Fibroblast of lung (primary cell): ENCODE measurements at places on chromosomes 16 and 17.

DNA sequence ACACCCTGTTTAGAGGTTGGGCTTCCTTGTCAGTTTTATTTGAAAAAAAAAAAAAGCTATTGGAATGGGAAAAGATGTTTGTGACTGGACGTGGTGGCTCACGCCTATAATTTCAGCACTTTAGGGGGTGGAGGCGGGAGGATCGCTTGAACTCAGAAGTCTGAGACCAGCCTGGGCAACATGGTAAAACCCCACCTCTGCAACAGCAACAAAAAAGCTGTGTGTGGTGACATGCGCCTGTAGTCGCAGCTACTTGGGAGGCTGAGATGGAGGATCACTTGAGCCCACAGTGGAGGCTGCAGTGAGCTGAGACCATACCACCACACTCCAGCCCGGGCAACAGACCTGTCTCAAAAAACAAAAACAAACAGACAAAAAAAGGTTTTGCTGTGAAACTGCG lies 66.1 kb upstream of the SIAH1 start:
- H3K27ac ChIP-seq: no peak overlapping the region
- H3K27me3 ChIP-seq: no peaks in the 10 kb centered on the region
- H3K4me1 ChIP-seq: peaks cover 5% of the 10 kb centered on the region
- no peak for DNase-seq

DNA sequence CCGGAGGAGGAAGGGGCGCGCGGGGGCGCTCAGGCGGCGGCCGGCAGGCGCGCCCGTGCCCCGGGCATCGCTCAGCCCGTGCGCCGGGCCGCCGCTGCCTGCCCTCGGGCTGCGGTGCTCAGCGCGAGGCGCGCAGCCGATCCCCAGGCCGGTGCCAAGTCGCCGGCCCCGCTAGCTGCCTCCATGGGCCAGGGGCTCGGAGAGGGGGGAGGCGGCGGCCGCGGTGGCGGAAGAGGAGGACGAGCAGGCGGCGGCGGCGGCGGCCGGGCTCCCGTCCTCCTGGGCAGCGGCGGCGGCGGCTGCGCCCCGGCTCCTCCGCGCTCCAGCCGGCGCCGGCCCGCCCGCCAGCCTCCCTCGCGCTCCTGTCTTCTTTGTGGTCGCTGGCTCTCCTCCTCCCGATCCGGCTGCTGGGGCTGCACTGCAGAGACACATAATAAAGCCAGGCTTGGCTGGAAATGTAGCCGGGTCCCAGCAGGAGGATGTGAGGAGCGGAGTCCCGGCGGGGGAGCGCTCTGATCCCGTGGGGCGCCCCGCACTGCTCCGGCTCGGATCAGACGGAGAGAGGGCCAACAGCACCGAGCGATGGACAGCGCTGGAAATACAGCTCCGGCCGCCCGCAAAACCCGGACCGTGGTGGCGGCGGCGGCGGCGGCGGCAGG lies 889 bp upstream of the ZNF423 start:
- H3K4me1 ChIP-seq: no peaks in the 10 kb centered on the region
- peaks cover 23% of the 10 kb centered on the region for H3K27me3 ChIP-seq
- DNase-seq: peak; percentile 87
- no peaks in the 10 kb centered on the region for H3K36me3 ChIP-seq
- H3K4me3 ChIP-seq: peak overlapping the region; percentile 42

- no peak overlapping the region for H3K27ac ChIP-seq
- DNase-seq: no peak
- no peaks in the 10 kb centered on the region for H3K27me3 ChIP-seq
- no peaks in the 10 kb centered on the region for H3K36me3 ChIP-seq
Measured at GRCh38 chr17:71329310-71330098, 791.3 kb upstream of the SOX9 start.

DNA sequence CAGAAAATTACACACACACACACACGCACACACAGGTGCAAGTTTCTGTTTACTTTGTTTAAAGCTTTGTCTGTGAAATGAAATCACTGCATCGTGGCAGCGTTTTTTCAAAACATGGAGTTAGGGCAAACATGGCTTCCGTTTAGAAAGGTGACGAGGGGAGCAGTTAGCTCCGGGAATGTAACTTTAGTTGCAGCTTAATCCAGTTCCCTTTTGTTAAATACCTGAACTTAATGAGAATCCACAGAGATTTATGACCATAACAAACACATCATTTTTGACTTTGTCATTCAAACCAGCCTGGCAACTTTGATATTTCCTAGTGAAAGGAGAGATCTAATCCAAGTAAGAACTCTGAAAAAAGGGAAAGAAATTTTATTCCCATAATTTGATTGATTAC lies 12.1 kb downstream of the HS3ST3A1 start:
- DNase-seq: no peak
- H3K27ac ChIP-seq: peak overlapping the region; percentile 80
- H3K4me3 ChIP-seq: no peak overlapping the region
- no peaks in the 10 kb centered on the region for H3K36me3 ChIP-seq

- H3K4me3 ChIP-seq: no peak overlapping the region
- H3K27me3 ChIP-seq: no peaks in the 10 kb centered on the region
- no peak for DNase-seq
- H3K36me3 ChIP-seq: peaks cover 10% of the 10 kb centered on the region
Measured at GRCh38 chr16:27221576-27222248, 18.4 kb downstream of the KDM8 start.

DNA sequence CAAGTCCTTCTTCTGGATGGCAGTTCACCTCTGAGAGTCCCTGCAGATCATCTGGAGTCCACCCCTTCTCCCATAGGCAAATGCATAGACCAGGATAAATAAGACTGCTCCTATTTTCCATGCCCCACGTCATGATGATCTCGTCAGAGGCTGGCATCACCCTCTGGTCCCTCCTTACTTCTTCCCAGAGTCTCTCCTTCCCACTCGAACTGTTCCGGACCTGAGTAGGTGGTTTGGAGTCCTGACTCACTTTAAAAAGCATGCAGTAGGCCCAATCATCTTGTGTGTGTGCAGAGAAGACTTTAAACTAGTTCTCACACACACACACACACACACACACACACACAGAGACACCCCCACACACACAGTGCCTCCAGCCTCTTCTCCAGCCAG lies 72.0 kb downstream of the SOX9 start:
- H3K36me3 ChIP-seq: no peaks in the 10 kb centered on the region
- peak overlapping the region; percentile 77 for H3K27ac ChIP-seq
- H3K27me3 ChIP-seq: no peaks in the 10 kb centered on the region
- H3K4me3 ChIP-seq: no peak overlapping the region
- no peak for DNase-seq

DNA sequence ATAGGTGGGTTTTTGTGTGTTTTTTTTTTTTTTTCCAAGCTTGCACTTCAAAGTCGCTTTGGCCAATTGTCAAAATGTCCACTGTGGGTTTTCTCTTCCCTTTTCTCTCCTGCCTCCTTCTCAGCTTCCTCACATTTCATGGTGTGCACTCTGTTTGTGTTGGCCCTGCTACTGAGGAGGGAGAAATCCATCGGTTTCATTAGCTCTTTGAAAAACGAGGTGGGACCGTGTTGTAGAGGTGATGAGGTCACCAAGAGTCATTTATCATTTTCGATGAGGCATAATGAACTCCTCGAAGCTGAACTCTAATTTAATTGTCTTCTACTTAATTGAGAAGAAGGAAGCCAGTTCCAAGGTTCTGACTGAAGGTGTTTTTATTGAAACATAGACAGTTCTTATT lies 174.4 kb upstream of the TOX3 start:
- H3K36me3 ChIP-seq: no peaks in the 10 kb centered on the region
- H3K27me3 ChIP-seq: no peaks in the 10 kb centered on the region
- H3K4me3 ChIP-seq: no peak overlapping the region
- no peak for DNase-seq
- H3K27ac ChIP-seq: no peak overlapping the region

GRCh38 chr16:64153718-64154117 lies 968.1 kb downstream of the CDH11 start:
- no peak overlapping the region for H3K27ac ChIP-seq
- DNase-seq: no peak
- H3K36me3 ChIP-seq: no peaks in the 10 kb centered on the region
- no peaks in the 10 kb centered on the region for H3K27me3 ChIP-seq
- no peak overlapping the region for H3K4me3 ChIP-seq

- peaks cover 69% of the 10 kb centered on the region for H3K4me1 ChIP-seq
- H3K27me3 ChIP-seq: no peaks in the 10 kb centered on the region
- peak overlapping the region; percentile 6 for H3K4me3 ChIP-seq
- no peak for DNase-seq
- peaks cover 1% of the 10 kb centered on the region for H3K36me3 ChIP-seq
- peak overlapping the region; percentile 75 for H3K27ac ChIP-seq
Measured at GRCh38 chr16:75252049-75252864, 833 bp upstream of the BCAR1 start.

GRCh38 chr16:70678121-70678897 lies 7.5 kb downstream of the MTSS2 start:
- no peaks in the 10 kb centered on the region for H3K27me3 ChIP-seq
- DNase-seq: no peak
- no peak overlapping the region for H3K27ac ChIP-seq
- peaks cover 26% of the 10 kb centered on the region for H3K4me1 ChIP-seq
- no peak overlapping the region for H3K4me3 ChIP-seq

DNA sequence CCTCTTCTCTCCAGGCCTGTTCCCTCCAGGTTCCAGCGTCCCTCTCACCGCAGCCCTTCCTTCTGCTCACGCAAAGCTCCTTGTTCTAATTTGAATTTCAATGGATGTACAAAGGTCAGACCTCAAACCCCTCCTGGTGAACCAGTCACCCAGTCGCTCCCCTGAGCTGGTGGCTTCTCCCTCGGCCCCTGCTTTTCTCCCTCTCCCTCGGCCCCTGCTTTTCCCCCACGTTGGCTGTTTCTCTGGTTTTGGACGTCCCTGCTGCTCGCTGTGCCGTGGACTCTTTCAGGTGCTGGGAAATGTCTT lies 8.6 kb upstream of the MSLN start:
- DNase-seq: no peak
- peaks cover 9% of the 10 kb centered on the region for H3K27me3 ChIP-seq
- no peaks in the 10 kb centered on the region for H3K4me1 ChIP-seq
- no peaks in the 10 kb centered on the region for H3K36me3 ChIP-seq
- no peak overlapping the region for H3K4me3 ChIP-seq
